Renal cortical epithelial cell (primary cell): ENCODE measurements at places on chromosomes 1 and 21. TPM values are rescaled to one million over a fixed set of nuclear protein-coding genes. Genes with fewer than 3 reads are reported as not detected.

DNA sequence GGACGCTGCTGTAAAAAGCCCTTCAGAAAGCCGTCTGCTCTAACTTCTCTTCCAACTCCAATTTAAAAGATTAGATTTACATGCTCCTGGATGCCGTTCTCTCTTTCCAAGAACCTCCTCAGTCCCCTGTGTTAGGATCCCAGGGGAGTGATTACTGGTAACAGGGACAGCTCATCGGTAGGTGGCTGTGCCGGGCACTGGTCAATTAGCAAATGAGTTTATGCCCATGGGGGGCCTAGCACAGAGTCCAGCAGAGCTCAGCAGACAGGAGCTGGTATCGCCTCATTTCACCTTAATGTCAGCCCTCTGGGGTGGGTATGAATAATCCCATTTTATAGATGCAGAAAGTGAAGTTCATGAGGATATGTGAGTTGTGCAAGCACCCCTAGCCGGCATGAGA, 191.9 kb downstream of the GRIK3 start:
- no peak for DNase-seq

- DNase-seq: peak; percentile 36
Measured at GRCh38 chr1:174883409-174883808, 116.3 kb upstream of the CACYBP start.

DNA sequence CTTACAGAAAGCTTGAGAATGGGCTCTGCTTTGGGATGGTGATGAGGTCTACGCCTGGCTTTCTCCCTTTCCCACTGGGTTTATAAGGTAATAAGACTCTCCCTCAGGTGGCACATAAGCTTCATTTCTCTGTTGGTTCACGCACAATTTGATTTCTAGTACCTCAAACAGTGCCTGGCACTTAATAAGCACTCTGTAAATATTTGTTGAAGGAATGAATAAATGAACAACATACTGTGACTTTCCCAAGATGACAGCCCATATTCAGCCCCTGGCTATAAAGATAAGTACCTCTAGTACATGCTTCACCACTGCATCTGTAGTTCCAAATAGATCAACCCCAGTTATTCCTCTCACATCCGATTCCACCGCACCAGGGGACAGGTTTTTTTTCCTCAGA, 17.8 kb downstream of the COPA start:
- DNase-seq: no peak

DNA sequence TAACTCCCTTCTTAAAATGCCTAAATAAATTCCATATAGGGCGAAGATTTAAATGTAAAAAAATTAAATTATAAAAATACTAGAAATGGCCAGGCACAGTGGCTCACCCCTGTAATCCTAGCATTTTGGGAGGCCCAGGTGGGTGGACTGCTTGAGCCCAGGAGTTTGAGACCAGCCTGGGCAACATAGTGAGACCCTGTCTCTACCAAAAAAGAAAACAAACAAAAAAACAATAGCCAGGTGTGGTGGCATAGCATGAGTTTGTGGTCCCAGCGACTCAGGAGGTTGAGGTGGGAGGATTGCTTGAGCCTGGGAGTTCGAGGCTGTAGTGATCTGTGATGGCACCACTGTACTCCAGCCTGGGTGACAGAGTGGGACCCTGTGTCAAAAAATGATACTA, 17.8 kb downstream of the SORT1 start:
- no peak for DNase-seq

DNA sequence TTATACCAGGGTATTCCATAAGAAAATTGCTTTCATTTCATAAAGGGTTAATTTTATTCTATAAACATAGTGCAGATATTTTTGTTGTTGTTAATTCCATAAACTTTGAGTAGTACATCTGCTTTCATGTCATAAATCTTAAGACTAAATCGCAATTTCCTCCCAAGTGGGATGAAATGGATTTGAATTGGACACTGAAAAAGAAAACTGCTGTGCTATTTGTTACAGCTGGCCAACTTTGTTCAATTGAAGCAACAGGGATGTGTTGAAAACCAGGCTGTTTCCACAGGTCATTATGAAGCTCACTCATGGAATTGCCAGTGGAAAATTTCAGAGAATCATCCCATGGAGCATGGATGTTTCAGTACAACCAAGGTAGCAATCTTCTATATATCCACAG, 252.5 kb upstream of the RGS18 start:
- DNase-seq: no peak

Gene HORMAD1
- not detected in 2 replicates for total RNA-seq
